ENCODE measurements at places on chromosomes 16 and 17.

DNA sequence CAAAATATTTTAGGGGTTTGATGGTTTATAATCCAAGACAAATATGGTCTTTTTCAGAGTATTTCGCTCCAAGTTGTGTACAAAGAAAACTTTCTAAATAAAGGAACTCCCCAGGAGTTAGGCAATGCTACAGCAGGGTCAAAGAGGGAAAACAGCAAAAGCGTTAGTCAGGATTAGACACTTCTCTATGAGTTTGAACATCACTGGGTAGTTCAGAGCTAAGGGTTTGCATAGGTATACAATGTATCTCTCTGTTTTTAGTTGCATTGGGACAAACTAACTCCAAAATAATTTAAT, 34.8 kb downstream of the FAM20A start:
- no peak for DNase-seq

DNA sequence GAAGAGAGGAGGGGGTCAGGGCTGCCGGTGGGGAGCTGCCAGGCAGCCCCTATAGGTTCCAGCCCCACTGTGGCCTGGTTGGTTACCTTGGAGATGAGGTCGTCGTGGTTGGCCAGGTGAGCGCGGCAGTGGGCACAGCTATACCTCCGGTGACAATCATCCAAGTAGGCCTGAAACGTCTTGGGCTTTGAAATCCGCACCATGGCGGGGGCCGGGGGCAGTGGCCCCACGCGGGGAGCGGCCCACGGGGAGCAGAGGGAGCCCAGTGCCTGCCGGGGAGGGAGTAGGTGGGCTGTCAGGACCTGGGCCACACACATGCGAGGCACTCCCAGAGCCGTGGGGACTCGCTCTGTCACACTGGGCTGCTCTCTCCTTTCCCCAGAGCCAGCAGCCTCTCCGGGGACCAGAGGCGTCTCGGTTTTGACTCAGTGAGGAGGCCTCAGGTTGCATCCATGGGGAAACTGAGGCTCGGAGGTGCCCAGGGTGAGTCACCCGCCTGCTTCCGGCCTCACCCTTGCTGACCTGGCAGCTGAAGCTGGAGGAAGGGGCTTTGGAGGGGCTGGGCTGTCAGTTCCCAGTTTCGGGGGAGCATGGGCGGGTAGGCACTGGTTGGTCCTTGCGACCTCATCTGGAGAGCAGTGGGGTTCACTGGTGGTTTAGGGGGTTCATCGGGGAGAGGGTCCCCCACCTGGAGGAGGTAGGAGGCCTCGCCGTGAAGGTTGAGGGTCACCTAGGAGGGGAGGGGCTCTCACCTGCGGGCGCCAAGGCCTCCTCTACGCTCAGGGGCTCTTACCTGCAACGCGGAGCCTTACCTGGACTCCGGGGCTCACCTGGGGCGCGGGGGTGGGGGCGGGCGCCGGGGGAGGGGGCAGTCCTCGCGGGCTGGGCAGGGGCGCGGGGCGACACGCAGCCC, 591 bp downstream of the YPEL3 start:
- no peak for DNase-seq

- no peak for DNase-seq
Measured at GRCh38 chr17:64056269-64057005, 36.0 kb upstream of the ICAM2 start.

GRCh38 chr17:43403846-43404245, 5.1 kb downstream of the ARL4D start:
- no peak for DNase-seq

GRCh38 chr16:84751241-84751640, 51.4 kb downstream of the USP10 start:
- no peak for DNase-seq

DNA sequence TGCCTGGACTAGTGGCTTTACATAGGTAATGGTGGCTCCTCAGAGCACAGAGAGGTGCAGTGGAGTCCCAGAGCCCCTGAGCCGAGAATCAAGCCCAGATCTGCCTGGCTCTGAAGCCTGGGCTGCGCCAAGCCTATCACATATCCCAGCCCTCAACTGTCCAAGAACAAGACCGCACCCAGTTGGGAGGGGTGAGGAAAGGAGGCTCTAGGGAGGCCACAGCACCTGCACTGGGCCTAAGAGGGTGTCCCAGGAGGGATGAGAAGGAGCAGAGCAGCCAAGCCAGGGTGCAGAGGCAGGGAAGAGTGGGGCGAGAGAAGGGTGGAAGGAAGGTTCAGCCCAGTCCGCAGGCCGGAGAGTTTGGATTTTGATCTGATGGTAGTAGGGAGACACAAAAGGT, 941 bp upstream of the RNF112 start:
- DNase-seq, result no peak

- DNase-seq, result peak; percentile 77
Measured at GRCh38 chr17:50297407-50297865, 23.2 kb downstream of the TMEM92 start.

- DNase-seq, result no peak
Measured at GRCh38 chr17:74861662-74862107, 2.0 kb upstream of the GRIN2C start.

GRCh38 chr16:58187665-58188421, 10.1 kb downstream of the CSNK2A2 start:
- no peak for DNase-seq
